ENCODE measurements at places on chromosomes 6 and 20.
A peak's percentile ranks its signal among the peaks of the same experiment; 100 is the strongest.

- DNase-seq, result no peak
These were observed 59.2 kb downstream of the KCNS1 start for GRCh38 chr20:45041464-45042337.

DNA sequence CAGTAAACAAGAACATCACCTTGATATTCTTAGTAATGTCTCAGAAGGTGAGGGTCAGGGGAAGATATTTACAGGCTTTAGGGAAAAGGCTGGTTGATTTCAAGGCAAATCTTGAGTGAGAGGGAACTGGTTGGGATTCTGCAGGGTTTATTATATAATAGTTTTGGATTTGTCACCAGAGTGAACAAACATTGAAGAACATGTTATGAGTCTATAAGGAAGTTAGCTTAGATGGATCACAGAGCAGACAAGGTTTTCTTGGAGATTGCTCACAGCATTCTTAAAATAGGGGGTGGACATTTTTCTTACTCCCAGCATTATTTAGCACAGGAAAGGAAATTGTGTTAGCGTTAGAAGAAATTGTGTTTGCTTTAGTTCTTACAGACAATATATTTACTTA is 324.9 kb downstream of the LAMA2 start:
- no peak for DNase-seq

DNA sequence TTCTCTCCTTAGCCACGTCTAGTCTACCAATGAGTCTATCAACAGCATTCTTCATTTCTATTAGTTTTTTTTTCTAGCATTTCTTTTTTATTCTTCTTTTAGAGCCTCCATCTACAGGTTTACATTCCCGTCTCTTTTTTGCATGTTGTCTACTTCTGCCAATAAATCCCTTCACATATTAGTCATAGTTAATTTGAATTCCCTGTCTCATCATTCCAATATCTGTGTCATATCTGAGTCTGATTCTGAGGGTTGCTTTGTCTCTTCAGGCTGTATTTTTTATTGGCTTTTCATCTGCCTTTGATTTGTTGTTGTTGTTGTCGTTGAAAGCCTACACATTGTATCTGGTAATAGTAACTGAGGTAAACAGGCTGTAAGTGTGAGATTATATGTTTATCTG is 104.6 kb downstream of the HMGCLL1 start:
- DNase-seq, result no peak

GRCh38 chr6:38266921-38267354 is 372.8 kb downstream of the BTBD9 start:
- DNase-seq, result no peak

DNA sequence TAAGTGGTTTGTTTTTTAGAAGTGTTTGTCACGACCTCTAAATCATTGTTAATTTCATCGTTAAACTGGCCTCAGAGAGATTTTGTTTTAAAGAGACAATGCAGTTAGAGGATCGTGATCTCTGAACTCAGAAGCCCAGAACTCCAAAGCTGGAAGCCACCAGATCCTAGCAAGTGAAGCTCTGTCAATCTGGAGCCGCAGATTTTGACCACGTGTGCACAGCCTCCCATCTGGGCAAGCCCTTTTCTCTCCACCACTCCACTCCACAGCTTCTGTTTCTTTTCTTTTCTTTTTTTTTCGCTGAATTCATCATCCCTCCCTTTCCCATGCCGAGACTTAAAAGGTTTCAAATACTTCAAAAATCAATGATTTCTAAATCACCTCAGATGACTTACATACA is 142.2 kb upstream of the ESR1 start:
- no peak for DNase-seq

- no peak for DNase-seq
These were observed 17.2 kb downstream of the MCM9 start for GRCh38 chr6:118917546-118918328.

- DNase-seq, result no peak
These were observed 523 bp upstream of the COX7A2 start for GRCh38 chr6:75244063-75244584.

- no peak for DNase-seq
These were observed 3.2 kb upstream of the DEF6 start for GRCh38 chr6:35294308-35294945.

DNA sequence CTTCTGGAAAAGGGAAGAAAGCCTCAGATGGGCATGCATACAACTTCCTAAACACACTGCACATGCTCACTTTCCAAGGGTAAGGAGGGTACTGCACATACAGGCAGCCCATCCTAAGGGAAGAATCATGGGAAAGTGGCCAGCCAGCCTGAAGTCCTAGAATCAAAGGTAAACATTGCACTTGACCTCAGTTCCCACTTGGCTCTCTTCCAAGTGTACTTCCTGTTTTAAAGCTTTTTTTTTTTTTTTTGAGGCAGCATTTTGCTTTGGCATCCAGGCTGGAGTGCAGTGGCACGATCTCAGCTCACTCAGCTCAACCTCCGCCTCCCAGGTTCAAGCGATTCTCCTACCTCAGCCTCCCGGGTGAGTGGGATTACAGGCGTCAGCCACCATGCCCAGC is 225.3 kb upstream of the EPHA7 start:
- DNase-seq, result no peak

DNA sequence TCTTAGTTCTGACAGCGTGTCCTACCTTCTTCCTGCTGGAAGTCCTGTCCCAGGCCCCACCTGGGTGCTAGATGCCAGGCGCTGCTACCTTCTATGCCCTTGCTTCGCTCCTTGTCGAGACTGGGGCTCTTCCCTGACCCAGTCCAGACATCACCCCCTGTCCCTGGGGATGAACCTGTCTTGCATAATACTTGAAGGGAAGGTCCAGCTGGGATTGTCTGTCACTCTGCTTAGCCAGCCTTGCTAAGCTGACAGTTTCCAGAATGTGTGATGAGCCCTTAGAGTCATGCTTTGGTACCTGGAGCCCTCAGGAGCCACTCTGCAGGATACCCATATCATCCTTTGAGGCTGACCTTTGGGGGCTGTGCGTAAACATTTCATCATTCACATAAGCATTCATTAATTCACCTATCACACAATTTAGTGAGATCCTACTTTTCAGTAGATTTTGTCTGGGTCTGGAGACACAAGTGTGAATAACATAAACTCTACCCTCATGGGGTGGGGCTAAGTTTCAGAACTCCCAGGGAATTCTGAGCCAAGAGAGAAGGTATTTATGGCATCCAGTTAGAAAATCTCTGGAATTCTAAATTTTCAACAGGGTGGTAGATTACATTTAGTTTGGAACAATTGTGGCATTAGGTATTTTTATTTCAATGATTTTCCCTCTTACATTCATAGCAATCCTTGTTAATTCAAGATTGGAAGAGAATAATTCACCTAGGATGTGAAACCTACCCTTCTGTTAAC is 151.1 kb upstream of the HDAC2 start:
- DNase-seq, result no peak

DNA sequence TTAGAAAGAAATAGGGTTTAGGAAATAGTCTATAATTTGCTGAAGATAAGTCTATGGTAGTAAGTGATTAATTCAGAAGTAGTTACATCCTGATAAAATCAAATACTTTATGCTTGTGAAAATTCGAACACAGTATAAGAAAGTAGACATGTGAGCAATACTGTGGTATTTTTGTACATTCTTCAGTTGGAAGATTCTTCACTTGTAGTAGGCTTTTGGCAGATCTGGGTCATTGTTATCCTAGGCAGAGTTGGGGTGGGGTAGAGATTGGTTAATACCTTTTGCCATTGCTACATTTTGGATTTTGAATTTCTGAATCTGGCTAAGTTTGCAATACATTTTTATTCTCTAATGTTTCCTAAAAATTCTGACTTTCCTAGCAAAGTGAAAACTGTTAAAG is 197.5 kb downstream of the BCKDHB start:
- DNase-seq, result no peak

DNA sequence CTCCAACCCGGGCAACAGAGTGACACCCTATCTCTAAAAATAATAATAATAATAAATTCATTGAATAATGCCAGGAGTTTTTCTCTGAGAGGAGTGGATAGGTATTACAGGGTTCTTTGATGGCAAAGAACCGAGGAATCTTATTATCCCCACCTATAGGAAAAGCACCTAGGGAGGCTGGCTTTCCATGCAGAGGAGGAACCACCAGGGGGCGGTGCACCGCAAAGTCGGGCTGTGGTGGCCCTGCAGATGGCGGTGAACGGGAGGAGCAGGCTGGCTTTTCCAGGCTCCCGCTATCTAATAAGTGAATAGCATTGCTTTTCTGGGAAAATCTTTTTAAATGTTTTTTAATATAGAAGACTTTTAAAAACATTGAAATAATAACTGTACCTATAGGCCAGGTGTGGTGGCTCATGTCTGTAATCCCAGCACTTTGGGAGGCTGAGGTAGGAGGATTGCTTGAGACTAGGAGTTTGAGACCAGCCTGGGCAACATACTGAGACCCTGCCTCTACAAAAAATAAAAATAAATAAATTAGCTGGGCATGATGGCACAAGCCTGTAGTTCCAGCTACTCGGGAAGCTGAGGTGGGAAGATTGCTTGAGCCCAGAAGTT is 864.2 kb downstream of the KIF16B start:
- DNase-seq, result peak; percentile 6

DNA sequence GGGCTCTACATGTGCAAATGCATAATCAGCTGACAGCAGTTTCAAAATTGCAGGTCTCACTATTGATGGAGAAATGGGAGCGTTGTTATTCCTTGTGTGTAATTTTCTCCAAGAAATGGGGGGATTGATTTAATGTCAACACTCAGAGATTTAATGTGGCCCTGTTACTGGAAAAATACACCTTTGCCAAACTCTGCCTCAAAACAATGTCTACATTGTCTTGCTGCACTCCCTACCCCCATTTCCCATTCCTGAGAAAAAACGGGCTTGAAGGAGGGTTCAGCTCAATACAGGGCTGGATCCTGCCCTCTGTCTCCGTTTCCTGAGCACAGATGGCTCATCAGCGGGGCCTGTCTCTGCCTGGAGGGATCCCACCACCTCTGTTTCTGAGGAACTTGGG is 18.4 kb downstream of the EDN3 start:
- no peak for DNase-seq

DNA sequence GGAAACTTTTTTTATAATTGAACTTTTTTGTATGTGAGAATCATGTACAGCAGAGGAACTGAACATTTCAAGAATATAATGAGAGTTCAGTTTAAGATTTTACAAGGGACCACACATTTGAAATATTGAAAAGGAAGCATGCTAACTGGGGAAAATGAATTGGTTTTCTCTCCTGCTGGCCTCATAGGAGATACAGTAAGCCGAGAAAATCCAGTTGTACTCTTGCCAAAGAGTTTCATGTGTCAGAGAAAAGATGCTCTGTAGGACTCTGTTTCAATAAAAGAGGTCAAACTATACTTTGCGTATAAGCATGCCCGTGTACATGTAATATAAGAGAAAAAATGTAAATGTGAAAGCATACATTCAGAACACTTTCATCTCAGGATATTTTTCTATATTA is 393.5 kb upstream of the NRSN1 start:
- no peak for DNase-seq

- DNase-seq, result no peak
These were observed 1.2 kb upstream of the SYNJ2 start for GRCh38 chr6:157980288-157981131.

DNA sequence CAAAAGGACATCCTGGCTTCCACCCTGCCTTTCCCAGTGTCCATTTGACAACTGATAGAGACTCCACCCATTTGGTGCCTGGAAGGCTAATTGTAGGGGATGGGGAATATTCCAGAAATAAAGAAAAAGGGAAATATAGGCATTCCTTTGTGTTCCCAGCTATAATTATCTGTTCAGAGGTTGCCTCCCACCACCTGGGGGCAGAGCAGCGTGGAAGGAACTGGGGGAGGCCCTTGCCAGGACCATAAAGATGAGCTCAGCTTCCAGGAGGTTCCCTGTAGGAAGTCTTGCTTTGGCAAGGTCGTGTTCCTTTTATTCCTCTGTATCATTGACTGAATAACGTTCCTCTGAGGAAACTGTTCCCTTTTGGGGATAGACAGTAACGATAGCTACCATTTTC is 214.7 kb downstream of the TFAP2C start:
- no peak for DNase-seq

DNA sequence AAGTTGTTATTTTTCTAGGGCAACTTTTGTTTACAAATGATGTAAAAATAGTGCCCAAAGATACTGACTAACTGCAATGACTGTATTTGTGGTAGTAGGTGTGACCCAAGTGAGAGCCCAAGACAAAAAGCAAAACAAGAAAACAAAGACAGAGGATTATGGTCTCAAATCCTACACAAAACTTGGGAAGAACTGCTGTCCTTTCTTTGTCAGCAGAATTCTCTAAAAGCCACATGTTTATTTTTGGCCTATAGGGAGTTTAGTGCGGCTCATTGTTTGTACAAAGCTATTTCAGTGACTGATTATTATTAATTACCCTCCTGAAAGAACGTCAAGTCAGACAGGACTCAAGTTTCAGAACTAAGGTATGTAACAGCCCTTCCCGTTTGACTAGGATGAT is 509.2 kb upstream of the SLC35B3 start:
- DNase-seq, result no peak

DNA sequence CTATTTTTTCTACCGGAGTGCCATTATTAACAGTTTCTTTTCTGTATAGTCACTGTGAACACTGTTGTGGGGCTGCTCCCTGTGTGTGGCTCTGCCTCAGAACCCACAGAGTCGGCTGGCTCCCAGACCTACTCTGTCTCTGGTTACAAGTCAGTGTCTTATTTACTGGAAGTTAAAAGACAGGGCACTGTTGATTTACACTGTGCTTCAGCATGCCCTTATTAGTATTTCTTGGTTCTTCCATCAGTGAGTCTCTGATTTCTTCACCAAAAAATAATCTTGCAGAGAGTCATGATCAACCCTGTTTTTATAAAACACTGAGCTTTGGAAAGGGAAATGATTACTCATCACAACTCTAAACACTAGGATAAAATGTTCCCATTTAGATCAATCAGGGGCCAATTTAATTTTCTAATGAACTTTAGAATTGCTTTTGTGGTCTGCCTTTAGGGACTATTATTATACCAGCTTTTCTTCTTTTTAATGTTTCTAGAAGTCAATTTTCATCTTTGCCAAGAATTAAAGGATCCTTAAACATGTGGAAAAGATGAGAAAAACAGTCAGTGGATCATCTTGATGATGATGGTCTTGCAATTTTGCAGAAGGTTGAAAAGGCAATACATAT is 92.6 kb downstream of the UTRN start:
- no peak for DNase-seq

DNA sequence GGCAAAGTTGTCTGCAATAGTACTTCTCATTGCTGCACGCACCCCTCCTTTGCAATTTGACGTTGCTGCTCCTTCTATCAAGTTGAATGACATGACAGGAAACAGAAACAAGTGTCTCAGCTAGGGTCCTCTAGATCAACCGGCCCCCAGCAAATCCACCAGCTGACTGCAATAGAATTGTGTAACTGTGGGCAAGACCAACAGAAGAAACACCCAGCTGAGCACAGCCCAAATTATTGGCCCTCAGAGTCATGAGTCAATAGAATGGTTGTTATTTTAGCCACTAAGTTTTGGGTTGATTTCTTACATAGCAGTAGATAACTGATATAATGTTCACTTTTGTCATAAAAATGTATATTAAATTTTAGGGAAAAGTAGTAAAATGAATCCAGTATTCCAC is 202.7 kb downstream of the MAFB start:
- DNase-seq, result no peak

GRCh38 chr6:147947521-147947920 is 395.1 kb upstream of the SASH1 start:
- no peak for DNase-seq

All from hippocampal formation (tissue), 2 donors.